ENCODE measurements at places on chromosomes 3 and 15.

- DNase-seq: no peak
These were observed 43.5 kb downstream of the CHD2 start for GRCh38 chr15:92943581-92943980.

GRCh38 chr3:45182915-45183871 is 37.0 kb upstream of the CDCP1 start:
- DNase-seq: no peak

GRCh38 chr15:76391847-76392246 is 55.3 kb downstream of the ISL2 start:
- no peak for DNase-seq

GRCh38 chr3:52848617-52849016 is 13.8 kb upstream of the MUSTN1 start:
- DNase-seq: no peak

DNA sequence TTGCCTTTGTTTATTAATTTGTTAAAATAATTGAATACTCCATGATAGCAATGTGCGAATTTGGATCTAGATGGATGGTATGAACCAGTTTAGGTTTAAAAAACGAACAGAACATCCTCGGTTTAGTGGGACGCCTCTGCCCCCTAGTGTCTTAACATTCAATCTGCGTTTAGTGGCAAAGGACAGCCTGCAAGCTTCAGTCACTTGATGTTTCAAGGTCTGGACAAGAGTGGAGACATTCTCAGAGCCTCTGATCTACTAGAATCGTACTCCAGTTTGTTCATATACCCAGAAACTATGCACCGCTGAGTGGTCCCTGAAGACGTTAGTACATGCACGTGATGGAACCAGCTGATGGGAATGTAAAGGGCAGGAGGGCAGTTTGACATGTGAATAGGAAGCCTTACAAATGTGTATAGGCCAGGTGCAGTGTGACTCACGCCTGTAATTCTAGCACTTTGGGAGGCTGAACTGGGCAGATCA is 17.8 kb upstream of the ATP13A4 start:
- no peak for DNase-seq

- DNase-seq: no peak
These were observed 274.8 kb upstream of the CNTN4 start for GRCh38 chr3:1823867-1824266.

GRCh38 chr15:57393061-57393460 is 16.8 kb downstream of the CGNL1 start:
- DNase-seq: no peak

DNA sequence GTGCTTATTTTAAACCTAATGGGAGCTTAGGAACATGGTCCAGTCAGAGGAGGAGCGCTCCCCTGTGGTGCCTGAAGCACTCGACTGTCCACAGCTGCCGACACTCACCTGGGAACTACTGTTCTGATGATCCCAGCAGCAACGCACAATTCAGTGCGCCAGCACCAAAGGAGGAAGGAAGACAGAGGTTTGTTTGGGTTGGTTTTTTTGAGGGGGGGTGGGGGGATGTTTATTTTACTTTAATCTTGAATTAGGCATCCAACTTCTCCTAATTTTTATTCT is 48.8 kb upstream of the VGLL4 start:
- no peak for DNase-seq

DNA sequence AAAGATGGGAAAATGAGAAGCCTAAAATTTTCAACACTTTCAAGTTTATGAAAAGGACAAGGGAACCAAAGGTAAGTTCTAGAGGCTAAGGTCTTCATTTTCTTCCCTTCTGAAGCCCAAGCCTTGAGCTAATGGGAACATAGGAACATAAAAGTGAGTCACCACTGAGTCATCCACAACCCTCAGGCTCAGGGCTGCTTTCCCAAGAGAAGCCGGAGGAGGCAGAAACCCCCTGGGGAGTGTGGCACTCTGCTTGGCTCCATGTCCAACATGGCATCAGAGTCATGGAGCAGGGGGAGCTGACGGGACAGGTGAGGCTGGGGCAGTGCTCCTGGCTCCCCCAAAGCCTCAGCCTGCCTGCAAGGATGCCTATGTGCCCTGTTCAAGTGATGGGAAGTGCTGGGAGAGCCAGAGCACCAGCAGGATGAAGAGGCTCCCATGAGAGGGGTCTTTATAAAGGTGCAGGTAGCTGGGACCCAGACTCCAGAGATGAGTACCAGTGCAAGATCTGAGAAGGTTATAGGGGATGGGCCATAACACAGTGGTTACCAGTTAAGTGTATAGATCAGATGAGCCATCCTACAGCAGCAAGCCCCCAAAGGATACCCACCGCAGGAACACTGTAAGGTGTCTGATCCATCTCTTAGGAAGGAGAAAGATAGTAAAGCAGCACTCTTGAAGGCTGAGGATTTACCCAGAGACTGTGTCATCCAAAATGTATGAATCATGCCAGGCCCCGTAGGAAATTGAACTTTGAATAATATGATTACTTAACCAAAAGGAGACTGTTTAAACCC is 31.8 kb upstream of the RYR3 start:
- DNase-seq: no peak

- no peak for DNase-seq
These were observed 61.1 kb downstream of the CPNE4 start for GRCh38 chr3:131973731-131974130.

DNA sequence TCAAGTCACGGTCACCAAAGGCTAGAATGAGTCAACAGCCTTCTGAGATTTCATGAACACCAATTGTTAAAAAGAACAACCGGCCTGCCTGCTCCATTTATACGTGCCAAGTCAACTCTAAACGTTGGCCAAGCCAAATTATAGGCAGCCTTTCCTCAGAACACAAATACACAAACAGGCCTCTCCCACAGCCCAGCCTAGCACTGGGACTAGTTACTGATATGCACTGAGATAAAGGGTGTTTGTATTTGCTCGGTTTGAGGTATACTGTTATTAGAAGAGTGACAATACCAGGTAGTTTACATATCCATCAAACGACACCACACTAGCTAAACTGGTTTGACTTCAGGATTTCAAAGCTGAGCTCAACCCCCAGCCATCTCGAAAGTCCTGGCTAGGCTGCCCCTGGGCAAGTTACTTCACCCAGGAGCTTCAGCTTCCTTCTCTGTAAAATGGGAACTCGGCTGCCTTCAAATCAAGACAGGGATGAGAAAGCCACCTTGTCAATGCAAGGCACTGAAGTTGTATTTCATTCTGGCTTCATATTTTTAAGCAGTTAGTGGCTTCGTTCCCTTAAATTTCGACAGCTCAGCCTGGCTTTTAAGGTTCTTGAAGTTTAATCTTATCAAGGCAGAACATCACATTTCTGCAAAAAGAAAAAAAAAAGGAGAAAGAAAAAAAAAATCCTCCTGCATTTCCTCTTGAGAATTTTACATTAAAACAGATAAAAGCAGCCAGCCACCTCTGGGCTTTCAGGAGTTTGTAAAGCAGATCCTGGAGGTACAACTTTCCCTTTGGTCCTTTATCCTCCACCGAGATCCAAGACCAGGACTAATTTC is 4.0 kb downstream of the TLE3 start:
- DNase-seq: no peak

- peak; percentile 59 for DNase-seq
These were observed 47.5 kb upstream of the MUC4 start for GRCh38 chr3:195859061-195859845.

GRCh38 chr3:98545940-98546339 is 14.2 kb downstream of the GPR15 start:
- DNase-seq: no peak

DNA sequence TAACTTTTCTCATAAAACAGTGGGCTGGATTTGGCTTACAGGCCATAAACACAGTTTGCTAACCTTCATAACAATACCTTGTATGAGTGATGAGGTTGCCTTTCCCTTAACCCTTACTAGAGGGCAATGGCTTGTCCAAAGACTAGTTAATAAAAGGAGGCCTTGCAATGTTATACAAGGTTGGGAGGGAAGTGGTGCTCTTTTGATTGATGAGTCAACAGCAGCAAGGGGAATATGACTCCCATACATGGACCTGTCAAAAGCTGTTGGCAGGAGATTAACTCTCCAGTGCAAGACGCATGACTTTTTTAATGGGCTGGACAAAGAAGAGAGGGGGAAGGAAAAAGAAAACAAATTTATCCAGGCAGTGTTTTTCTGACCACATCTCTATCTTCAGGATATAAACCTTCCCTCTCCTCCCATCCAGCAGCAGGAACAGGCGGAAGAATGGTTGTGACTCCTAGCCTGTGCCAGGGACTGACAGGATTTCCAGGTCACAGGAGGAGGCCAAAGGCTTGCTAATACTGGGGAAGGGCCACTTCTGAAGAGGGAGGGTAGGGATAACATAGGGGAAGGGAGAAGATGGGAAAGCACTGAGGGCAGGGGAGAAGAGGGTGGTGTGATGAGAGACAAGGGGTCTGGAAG is 35.2 kb upstream of the ARL14 start:
- no peak for DNase-seq

DNA sequence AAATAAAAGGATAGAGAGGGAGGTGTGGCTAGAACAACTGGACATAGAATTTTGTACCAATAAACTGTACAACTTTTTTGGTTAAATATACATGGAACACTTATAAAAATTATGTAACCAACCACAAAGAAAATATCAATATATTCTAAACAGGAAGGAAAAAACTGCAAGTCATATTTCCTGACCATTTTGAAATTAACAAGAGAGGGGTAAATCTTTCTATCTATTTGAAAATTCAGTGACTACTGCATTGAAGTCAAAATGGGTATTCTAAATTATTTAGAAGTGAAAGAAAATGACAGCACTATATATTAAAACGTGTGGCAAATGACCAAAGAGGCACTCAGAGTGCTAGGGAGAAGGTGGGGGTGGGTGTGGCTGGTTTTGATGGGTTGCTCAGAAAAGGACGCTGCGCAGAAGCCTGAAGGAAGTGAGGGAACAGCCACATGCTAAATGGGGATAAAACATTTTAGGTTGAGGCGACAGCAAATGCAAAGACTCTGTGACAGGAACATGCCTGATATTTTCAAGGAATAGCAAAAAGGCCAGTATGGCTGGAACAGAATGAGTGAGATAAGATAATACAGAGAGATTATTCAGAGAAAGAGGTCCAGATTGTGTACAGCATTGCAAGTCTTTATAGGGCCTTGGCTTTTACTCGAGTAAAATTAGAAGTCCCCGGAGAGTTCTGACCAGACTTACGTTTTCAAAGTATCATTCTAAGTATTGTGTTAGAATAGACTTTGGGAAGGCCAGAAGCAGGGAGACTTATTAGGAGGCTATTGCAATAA is 41.1 kb downstream of the ERICH6 start:
- no peak for DNase-seq

- no peak for DNase-seq
These were observed 38.8 kb downstream of the EDC3 start for GRCh38 chr15:74656935-74657535.

GRCh38 chr15:93124126-93124525 is 35.1 kb upstream of the RGMA start:
- no peak for DNase-seq

GRCh38 chr15:70132139-70132538 is 34.4 kb upstream of the TLE3 start:
- no peak for DNase-seq

GRCh38 chr3:7934362-7934761 is 567.3 kb upstream of the LMCD1 start:
- no peak for DNase-seq

GRCh38 chr15:85672332-85673084 is 122.2 kb downstream of the KLHL25 start:
- DNase-seq: no peak

GRCh38 chr3:78285032-78285728 is 1245.3 kb downstream of the ROBO2 start:
- DNase-seq: no peak

GRCh38 chr15:78374436-78375393 is 34.6 kb downstream of the CRABP1 start:
- DNase-seq: no peak

DNA sequence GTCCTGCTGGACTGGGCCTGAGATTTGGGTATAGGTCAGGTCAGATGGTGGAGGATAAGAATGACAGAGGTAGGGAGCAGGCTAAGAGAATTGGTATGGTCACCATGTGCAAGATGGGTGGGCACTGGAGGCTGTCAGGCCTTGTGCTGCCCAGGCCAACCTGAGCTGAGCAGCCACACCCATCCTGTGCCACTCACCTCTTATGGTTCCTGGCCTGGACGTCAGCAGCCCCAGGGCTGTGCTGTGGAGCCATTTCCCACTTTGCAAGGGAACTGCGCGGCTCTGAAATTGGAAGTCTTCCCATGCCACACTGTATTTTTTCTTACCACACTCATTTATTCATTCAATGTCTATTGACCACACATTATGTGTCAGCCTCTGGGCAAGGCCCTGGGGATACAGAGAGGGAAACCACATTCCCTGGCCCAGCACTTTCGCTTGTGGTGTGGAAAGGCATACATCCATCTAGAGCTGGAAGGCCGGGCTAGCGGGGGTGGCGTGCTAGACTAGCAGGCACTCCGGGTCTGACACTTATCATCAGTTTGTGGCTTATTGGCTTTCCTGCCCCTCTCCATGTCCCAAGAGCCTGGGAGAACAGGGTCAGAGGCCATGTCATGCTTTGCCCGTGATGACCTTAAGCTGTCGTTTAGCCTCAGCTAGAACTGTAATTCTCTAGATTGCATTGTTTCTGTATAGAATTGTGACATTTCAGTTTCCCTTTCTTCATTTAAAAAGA is 51.1 kb upstream of the POLG start:
- no peak for DNase-seq

GRCh38 chr15:99708563-99708962 is 24.7 kb downstream of the LYSMD4 start:
- DNase-seq: no peak

DNA sequence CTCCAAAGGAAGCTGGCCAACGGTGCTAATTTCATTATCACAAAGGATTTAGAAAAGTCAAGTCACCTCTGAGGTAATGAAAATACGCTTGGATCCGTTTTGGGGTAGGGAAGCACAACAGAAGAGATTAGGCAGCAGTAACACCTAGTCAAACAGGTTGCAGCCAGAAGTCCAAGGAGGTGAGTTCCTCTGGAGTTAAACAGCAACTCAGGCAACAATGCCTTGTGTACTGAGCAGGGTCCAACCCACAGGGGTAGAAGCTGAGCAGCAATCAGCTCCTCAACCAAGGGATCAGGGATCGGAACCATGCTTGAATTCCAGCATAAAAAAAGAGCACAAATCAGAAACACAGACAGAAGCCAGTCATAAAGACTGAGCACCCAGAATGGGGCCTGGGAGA is 88.1 kb upstream of the SPRED1 start:
- no peak for DNase-seq

DNA sequence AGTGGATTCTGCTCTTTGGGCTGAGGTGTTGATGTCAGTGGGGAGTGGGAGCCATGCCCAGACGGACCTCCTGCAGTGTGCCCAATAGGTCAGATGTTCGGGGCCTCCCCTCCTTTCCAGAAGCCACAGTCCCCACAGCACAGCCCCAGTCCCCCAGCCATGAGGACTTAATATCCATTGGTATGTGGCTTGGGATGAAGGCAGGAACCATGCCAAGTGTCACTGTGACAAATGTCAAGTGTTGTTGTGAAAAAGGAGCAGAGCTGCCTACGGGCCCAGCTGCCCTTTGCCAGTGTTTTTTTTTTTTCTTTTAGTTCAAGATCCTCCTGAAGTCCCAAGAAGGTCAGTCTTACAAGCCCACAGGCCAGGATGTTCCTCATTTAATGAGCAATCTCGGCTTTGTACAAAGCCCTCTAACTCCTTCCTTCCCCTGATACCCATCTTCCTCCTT is 12.2 kb downstream of the SEMA3G start:
- DNase-seq: no peak

All from stimulated activated CD8-positive, alpha-beta memory T cell treated with anti-CD3 and anti-CD28 coated beads, Interleukin-2, amount 100 ng/mL, for 1 hour (primary cell).